ENCODE measurements at places on chromosomes 1 and 21.

- DNase-seq = no peak
- no peak overlapping the region for H3K27ac ChIP-seq
- no peak overlapping the region for H3K4me3 ChIP-seq
- H3K36me3 ChIP-seq = no peaks in the 10 kb centered on the region
- peaks cover 19% of the 10 kb centered on the region for H3K4me1 ChIP-seq
Measured at GRCh38 chr21:20999659-21000058, 1.4 kb downstream of the NCAM2 start.

- H3K36me3 ChIP-seq = no peaks in the 10 kb centered on the region
- no peak overlapping the region for H3K27ac ChIP-seq
- H3K27me3 ChIP-seq = no peaks in the 10 kb centered on the region
- no peak overlapping the region for H3K4me3 ChIP-seq
- DNase-seq = no peak
Measured at GRCh38 chr1:216665406-216665805, 57.8 kb downstream of the ESRRG start.

DNA sequence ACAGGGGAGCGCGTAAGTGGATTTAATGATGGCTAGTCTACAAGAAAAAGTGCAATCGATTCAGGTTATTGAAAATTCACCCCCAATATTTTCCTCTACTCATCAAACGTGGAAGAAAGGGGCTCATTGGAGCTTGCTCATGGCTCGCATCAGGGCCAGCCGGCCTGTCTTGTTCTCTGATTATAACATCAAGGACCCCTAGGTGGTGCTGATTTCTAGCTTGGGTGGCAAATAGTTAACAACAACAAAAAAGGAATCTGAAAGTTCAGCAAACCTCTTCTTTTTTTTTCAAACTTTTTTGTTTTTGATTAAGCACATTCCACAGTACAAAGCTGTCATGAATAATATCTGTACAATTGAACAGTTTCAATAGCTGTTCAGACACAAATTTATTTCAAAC, 35.8 kb upstream of the SOD1 start:
- no peak for DNase-seq
- no peak overlapping the region for H3K27ac ChIP-seq
- H3K27me3 ChIP-seq = no peaks in the 10 kb centered on the region
- no peaks in the 10 kb centered on the region for H3K4me1 ChIP-seq

GRCh38 chr1:161200992-161201835, 953 bp upstream of the NDUFS2 start:
- H3K27ac ChIP-seq = peak overlapping the region; percentile 94
- H3K4me1 ChIP-seq = peaks cover 67% of the 10 kb centered on the region
- H3K36me3 ChIP-seq = peaks cover 27% of the 10 kb centered on the region
- peak; percentile 90 for DNase-seq
- H3K27me3 ChIP-seq = no peaks in the 10 kb centered on the region

- DNase-seq = no peak
- peaks cover 40% of the 10 kb centered on the region for H3K4me1 ChIP-seq
- H3K36me3 ChIP-seq = no peaks in the 10 kb centered on the region
- H3K27ac ChIP-seq = no peak overlapping the region
Measured at GRCh38 chr1:206506405-206507283, 687 bp upstream of the RASSF5 start.

GRCh38 chr1:210201681-210202080, 30.9 kb upstream of the SERTAD4 start:
- H3K27me3 ChIP-seq = no peaks in the 10 kb centered on the region
- DNase-seq = no peak
- H3K27ac ChIP-seq = no peak overlapping the region
- no peaks in the 10 kb centered on the region for H3K36me3 ChIP-seq
- no peaks in the 10 kb centered on the region for H3K4me1 ChIP-seq

- H3K27ac ChIP-seq = no peak overlapping the region
- H3K4me3 ChIP-seq = no peak overlapping the region
- no peaks in the 10 kb centered on the region for H3K27me3 ChIP-seq
- peaks cover 6% of the 10 kb centered on the region for H3K4me1 ChIP-seq
- no peak for DNase-seq
Measured at GRCh38 chr1:113283914-113284313, 106.4 kb upstream of the MAGI3 start.

GRCh38 chr1:32925403-32926162, 24.4 kb upstream of the TMEM54 start:
- peak overlapping the region; percentile 1 for H3K27ac ChIP-seq
- no peak overlapping the region for H3K4me3 ChIP-seq
- no peaks in the 10 kb centered on the region for H3K27me3 ChIP-seq
- peaks cover 16% of the 10 kb centered on the region for H3K4me1 ChIP-seq

GRCh38 chr21:36816561-36817130, 117.7 kb downstream of the SIM2 start:
- no peak overlapping the region for H3K4me3 ChIP-seq
- no peak for DNase-seq
- no peaks in the 10 kb centered on the region for H3K36me3 ChIP-seq
- H3K27ac ChIP-seq = no peak overlapping the region

DNA sequence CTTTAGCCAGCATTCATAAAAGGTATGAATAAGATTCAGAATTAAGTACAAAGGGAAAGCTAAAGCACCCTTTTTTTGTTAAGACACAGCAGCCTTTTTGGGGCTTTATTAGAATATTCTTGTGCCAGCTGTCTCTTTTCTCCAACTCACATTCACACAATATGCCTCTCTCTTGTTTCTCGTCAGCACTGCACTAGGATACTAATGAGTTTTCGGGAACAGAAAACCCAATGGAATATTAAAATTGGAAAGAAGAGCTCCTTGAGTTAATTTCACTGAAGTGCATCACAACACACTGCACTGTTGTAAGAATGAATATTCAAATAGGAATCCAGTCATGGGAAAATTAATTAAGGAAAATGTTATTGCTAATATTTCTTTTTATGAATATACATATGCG, 410.4 kb upstream of the BEND5 start:
- DNase-seq = no peak
- no peaks in the 10 kb centered on the region for H3K36me3 ChIP-seq
- no peak overlapping the region for H3K4me3 ChIP-seq
- no peaks in the 10 kb centered on the region for H3K27me3 ChIP-seq
- no peak overlapping the region for H3K27ac ChIP-seq

DNA sequence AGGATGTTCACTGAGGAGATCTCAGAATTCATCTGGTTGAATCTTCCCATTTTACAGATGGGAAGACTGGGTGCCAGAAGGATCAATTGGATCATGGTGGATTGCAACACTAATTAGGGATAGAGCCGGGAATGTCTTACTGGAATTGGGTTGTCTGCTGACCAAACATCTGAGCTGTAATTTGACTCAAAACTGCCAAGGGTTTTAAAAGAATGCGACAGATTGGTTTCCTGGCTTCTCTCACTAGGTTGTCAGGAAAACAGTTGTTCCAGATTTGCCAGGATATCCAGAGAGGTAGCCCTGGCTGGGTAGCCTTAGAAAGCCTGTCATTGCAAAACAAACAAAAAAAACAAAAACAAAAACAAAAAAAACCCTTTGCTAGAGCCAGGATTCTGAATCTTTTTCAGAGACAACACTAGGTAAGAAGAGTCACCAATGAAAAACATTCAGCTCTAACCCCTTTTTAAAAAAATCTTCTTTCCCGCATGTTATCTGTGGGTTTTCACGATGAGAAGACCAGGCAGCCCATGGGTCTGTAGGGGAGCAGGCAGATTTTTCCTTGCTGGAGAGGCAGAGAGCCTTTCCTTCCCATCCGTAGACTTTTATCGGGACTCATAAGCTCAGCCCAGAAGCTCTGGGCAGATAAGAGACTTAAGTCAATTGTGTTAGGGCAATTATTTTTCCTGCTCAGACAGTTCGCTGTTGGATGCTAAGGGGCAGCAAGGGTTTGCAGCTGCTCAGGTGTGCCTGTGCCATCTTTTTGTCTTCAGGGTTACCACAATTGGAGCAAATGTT, 418.9 kb downstream of the PRDM2 start:
- H3K4me1 ChIP-seq = no peaks in the 10 kb centered on the region
- H3K27me3 ChIP-seq = peaks cover 4% of the 10 kb centered on the region
- no peak overlapping the region for H3K27ac ChIP-seq
- DNase-seq = no peak
- H3K4me3 ChIP-seq = no peak overlapping the region

DNA sequence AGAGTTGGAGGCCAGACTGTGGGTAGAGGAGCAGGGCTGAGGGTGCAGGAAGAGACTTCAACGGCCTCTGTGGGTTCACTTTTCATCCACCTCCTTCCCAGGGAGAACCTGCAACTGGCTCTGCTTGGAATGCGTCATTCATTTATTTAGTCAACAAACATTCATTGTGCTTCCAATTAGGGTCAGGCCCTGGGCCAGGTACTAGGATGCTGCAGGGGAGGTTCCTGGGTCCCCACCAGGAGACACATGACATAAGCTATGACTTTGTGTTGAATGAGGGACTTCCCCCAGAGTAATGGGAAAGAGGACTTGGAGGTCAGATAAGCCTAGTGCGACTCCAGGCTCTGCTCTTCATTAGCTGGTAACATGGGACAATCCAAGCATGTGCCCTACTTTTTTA, 46.3 kb upstream of the RPL11 start:
- DNase-seq = no peak
- no peaks in the 10 kb centered on the region for H3K27me3 ChIP-seq
- no peaks in the 10 kb centered on the region for H3K4me1 ChIP-seq
- no peak overlapping the region for H3K4me3 ChIP-seq
- no peak overlapping the region for H3K27ac ChIP-seq

GRCh38 chr1:97608272-97608671, 312.6 kb downstream of the DPYD start:
- H3K27ac ChIP-seq = no peak overlapping the region
- peaks cover 8% of the 10 kb centered on the region for H3K4me1 ChIP-seq
- H3K27me3 ChIP-seq = no peaks in the 10 kb centered on the region
- no peak overlapping the region for H3K4me3 ChIP-seq

- H3K36me3 ChIP-seq = no peaks in the 10 kb centered on the region
- H3K4me3 ChIP-seq = no peak overlapping the region
- no peaks in the 10 kb centered on the region for H3K27me3 ChIP-seq
- no peak for DNase-seq
- no peak overlapping the region for H3K27ac ChIP-seq
Measured at GRCh38 chr1:87652176-87652575, 323.5 kb downstream of the LMO4 start.

All from sigmoid colon (tissue), 7 donors.